HuH-7 (cell line): ENCODE measurements at places on chromosomes 16 and 17.

GRCh38 chr17:15092762-15093161 is 172.4 kb downstream of the PMP22 start:
- no peak for DNase-seq

- DNase-seq, result no peak
Measured at GRCh38 chr17:36689089-36689667, 87.8 kb downstream of the MRM1 start.

GRCh38 chr17:207775-208174 is 26.3 kb upstream of the DOC2B start:
- DNase-seq, result no peak

DNA sequence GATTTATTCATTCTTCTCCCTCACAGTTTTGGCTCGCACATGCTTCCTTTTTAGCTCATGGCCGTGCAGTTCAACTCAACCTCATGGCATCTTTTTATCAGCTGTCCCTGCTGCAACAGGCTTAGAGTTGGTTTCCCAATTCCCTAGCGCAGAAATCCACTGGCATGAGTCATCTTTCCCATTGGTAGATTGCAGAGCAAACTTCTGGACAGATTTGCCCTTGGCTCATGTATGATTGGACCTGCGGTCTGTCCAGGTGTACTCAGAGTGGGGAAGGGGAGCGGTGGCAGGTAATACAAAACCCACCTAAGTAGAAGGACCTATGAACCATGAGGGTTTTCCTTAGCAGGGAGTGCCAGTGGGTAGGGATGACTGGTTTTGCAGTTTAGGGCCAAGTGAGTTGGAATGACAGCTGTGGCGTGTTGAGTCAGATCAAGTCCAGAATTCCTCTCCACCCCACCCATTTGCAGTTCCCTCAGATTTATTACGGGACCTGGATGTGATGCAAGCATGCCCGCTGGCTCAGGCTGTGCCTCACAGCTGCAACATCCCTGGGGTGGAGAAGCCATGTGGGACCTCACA is 584.7 kb downstream of the WWOX start:
- peak; percentile 34 for DNase-seq
